ENCODE measurements at places on chromosomes 1 and 21.

DNA sequence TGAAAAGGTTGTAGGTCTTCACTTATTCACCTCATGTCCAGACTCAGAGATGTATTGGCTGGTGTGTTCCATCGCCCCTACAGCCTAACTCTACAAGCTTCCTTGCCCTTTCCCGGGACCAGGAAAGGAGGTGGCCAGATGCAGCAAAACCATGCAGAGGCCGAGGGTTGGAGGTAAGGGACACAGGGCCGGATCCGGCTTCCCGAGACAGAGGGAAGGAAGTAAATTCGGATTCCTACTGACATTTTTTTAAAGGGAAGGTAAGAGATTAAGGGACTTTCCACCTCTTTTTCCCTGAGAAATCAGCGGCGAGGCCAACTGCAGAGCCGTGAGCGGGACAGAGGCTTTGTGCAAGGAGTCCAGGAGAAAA is 12.7 kb downstream of the EPHA10 start:
- no peak for ATAC-seq

DNA sequence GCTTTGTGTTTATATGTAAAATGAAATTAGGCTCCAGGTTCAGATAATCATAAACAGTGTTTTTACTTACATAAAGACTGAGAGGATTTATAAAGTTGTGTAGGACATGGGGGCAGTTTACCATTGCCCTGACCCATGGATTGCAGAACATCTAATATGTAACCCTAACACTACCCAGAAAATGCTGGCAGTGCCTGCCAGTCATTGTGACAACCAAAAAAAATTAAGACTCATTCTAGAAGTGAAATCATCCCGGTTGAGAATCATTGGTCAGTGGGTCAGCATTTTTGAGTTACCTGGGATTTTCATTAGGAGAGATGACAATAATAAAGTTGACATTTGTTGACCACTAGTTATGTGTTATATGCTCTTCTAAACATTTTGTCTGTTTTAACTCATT is 31.2 kb upstream of the THEM4 start:
- ATAC-seq = no peak

GRCh38 chr1:173733912-173734311 is 19.1 kb downstream of the KLHL20 start:
- ATAC-seq = no peak

DNA sequence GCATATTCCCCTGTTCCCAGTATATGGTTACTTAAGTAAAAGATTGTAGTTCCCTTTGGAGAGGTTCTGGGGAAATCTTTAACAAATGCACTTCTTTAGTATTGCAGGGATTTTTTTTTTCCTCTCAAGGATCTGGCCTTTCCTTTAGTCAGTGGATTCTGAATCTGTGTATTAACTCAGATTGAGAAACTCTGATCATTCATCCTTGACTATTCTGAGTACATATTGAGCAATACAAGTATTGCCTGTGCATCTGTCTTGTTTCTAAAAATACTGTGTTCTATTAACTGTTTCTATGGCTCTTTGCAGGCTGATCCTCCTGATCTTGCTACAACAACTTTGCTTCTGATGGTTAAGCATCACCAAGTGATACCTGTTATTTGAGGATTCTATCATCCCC is 67.8 kb upstream of the FGGY start:
- ATAC-seq = no peak

DNA sequence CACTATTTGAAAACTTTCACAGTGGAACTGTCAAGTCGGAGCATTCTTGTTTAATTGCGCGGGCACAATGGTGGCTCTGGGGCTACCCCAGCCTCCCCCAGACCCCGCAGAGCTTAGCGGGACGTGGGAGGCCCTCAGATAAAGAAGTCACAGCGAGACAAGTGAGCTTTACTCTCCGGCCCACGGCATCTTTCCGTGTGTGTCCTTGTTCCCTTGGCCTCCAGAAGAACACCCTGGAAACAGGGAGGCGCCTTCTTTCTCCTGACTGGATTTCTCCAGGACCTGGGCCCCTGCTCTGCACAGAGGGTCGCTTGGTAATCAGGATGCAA is 382.8 kb downstream of the RRAGC start:
- ATAC-seq = no peak

GRCh38 chr1:248688527-248689298 is 13.9 kb downstream of the OR14I1 start:
- ATAC-seq = no peak

DNA sequence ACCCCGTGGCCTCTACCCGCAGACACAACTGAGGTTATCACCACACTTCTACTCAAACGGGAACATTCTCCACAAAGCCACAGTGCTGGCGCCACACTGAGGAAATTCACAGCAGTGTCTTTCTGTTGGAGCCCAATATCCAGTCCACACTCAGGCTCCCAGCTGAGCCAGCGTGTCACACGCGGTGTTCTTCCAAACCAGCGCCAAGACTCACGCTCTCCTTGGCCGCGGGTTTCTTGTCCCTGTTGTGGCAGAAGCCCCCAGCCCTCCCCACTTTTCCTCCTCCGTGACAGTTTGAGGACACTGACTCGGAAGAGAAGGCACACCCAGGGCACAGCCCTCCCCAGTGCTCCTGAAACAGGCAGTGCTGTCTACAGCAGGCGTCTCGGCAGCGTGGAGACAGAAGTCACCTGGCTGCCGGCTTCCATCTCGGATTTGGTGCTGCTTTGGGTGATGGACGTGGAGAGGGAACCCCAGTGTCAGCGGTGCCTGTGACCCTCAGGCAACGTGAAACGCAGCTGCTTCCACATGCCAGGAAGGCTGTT is 35.4 kb upstream of the AGPAT3 start:
- no peak for ATAC-seq

DNA sequence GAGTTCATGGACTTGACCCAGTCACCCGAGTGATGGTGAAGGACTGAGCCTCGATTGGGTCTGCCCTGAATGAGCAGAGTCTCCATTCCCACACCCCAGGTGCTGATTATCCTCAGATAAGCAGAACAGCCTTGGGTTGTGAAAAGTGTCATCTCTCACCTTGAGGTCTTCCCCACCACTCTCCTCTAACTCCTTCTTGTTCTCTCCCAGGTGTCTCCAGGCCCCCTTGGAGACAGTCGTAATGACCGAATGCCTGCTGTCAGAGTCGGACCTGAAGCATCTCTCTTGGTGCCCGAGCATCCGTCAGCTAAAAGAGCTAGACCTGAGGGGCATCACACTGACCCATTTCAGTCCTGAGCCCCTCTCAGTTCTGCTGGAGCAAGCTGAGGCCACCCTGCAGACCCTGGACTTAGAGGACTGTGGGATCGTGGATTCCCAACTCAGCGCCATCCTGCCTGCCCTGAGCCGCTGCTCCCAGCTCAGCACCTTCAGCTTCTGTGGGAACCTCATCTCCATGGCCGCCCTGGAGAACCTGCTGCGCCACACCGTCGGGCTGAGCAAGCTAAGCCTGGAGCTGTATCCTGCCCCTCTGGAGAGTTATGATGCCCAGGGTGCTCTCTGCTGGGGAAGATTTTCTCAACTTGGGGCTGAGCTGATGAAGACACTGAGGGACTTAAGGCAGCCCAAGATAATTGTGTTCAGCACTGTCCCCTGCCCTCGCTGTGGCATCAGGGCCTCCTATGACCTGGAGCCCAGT is 3.4 kb downstream of the PRAMEF12 start:
- no peak for ATAC-seq

- ATAC-seq = no peak
Observed at GRCh38 chr1:91201176-91201575, 179.3 kb upstream of the ZNF644 start.
